ENCODE measurements at places on chromosomes 11 and 22.

GRCh38 chr11:120198787-120199469 is 11.9 kb upstream of the OAF start:
- no peak for DNase-seq

DNA sequence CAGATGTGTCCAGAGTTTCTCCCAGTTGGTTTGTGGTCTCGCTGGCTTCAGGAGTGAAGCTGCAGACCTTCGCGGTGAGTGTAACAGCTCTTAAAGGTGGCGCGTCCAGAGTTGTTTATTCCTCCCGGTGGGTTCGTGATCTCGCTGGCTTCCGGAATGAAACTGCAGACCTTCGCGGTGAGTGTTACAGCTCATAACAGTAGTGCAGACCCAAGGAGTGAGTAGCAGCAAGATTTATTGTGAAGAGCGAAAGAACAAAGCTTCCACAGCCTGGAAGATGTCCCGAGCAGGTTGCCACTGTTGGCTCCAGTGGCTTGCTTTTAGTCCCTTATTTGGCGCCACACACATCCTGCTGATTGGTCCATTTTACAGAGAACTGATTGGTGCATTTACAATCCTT is 1.8 kb upstream of the PGA3 start:
- no peak for DNase-seq

GRCh38 chr11:5042091-5042490 is 4.2 kb upstream of the OR52J3 start:
- DNase-seq, result no peak

GRCh38 chr11:128592454-128592853 is 5.1 kb upstream of the ETS1 start:
- no peak for DNase-seq

DNA sequence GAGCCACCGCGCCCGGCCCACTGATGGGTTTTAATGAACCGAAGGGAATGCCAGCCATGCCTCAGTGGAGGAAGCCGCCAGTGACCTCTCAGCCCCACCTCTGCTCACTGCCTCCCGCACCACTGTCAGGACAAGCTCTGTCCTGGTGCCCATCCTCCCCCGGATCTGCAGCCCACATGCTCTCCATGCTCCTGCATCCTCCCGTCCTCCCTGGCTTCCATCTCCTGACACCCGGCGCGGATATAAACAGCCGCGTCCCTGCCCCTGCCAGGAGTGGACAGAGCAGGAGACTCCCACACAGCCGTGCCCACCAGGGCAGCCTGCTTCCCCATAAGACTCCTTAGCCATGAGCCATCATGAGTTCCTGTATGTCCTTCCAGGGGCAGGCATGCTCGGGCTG is 26.9 kb downstream of the MACROD1 start:
- no peak for DNase-seq

DNA sequence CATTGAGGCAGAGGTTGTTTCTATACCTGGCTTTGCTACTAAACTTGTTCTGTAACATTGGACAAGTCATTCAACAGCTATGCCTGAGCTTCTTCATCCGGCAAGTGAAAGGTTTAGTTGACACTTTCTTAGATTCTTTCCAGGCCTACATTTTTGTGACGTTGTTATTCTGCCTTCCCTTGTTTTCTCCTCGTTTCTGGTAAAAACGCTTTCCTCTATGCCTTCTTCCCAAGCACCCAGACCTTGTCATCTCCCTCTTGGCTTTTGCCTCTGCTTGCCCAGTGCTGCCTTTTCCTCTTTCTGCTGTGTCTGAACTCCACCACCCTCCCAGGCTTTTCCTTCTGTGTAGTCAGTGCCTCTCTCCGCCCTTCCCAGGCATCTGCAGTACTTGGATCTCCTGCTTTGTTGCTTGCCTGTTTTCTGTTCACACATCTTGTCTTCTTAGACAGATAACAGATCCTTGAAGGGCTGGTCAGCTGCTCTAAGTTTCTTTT is 1.4 kb upstream of the AMOTL1 start:
- no peak for DNase-seq

DNA sequence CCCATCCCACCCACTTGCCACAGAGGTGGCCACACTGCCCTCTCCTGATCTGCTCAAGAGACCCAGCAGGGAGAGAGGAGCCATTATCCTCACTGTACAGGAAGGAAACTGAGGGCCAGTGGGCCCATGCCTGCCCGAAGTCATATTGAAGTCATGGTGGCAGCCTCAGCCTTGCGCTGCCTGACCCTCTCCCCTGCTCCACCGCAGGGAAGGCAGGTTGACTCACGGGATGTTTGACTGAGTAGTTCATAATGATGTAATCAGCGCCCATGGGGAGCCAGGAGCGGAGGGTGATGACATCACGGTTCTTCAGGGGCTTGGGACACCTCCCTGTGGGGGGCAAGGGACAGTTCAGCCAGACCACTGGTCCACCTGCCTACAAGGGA is 6.1 kb upstream of the ARAP1 start:
- DNase-seq, result no peak

GRCh38 chr22:49230194-49230577 is 597.5 kb downstream of the BRD1 start:
- DNase-seq, result no peak

- no peak for DNase-seq
Measured at GRCh38 chr11:128374026-128374425, 213.3 kb downstream of the ETS1 start.

- peak; percentile 57 for DNase-seq
Measured at GRCh38 chr11:119051440-119052162, 5.4 kb downstream of the HYOU1 start.

DNA sequence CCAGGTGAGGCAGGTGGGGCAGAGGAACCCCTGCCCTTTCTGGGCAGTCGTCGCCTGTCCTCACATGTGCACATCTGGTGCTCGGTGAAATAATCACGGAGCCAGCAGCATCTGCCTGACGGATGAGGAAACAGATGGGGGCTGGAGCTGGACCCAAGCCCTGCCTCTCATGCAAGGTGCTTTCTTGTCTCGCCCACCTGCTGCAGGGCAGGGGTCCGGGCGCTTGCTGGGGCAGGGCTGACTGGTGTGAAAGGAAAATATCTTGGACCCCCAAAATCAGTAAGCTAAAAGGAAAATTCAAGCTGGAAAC is 3.3 kb downstream of the ALDH3B2 start:
- no peak for DNase-seq

DNA sequence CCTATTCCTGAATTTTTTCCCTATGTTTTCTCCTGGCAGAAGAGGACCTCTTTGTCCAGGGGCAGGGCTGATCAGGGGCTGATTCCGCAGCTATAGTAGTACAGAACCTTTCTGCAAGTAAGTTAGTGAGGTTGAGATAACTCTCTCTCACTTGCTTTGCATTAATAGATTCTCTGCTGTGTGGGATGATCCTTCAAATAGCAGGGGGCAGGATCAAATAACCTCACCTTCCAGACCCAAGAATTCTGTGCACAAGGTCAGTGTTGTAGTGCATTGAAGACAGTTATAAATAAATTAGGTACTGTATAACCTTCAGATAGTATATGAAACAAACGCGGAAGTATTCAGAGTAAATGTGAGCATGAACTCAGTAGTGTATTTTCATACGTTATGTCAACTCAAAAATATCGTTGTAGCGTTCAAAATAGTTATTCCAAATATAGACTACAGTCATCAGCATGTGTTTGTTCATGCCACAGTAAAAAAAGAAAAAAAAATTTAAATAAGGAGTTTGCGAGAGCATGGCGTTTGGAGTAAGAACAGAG is 278 bp downstream of the MMP26 start:
- DNase-seq, result no peak

DNA sequence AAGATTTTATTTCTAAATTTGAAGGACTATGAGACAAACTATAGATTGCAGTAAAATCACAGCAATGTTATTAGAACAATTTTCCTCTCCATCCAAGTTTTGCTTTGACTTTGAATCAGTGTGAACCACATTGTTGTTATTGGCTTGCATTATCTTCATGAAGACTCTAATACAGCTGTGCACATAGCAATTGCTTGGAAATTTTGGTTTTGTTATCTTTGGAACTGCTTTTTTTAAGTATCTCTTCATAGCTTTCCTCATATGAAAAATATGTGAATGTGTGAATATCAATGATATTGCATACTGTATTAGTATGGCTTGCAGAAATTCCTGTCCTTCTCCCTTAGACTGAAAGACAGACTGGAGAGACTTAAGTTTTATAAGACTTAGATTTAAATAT is 666.6 kb downstream of the LUZP2 start:
- no peak for DNase-seq

GRCh38 chr22:40212121-40212520 is 34.4 kb downstream of the TNRC6B start:
- no peak for DNase-seq

- DNase-seq, result no peak
Measured at GRCh38 chr11:96781082-96781481, 391.3 kb downstream of the JRKL start.

GRCh38 chr11:80107415-80107814 is 666.6 kb upstream of the TENM4 start:
- DNase-seq, result no peak

DNA sequence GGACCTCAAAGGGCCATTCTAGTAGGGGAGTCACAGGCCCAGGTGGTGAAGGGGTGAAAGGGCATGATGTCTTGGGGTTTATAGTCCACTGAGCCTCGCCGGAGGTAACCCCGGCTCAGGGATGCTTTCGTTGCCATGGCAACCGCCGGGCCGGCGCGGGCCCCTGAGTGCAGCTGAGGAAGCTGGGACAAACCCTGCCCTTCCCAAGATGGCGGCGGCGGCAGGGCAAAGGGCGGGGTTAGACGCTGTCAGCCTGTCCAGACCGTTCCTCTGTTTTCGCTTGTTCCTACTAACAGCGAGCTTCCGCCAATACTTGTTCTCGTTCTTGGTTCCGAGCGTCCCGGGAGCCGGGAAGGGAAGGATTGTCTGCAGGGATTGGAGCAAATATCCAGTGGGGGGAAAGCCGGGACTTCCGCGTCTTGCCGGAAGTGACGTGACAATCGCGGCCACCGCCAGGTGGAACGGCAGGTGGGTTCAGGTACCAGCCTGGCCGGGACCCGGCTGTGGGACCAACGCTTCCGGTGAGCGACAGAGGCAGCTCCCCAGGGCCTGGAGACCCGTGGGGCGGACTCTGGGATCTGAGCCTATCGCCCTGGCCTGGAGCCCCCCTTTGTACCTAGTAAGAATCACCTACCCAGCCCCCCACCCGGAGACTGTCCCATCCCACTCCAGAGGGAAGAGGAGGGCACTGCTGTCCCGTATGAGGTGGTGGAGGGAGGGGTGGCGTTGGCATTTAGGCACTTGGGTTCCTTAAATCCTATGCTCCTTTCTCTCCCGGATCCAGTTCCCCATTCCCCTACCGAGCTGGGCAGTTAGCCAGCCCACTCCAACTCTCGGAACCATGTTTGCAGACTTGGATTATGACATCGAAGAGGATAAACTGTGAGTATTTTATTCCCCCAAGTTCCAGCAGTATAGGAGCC is at the start of gene PICK1:
PICK1 (plus strand) TSS at position 436 of the 923 bp plus-strand sequence; CDS start at position 842, 406 bp downstream.
- peak; percentile 68 for DNase-seq

DNA sequence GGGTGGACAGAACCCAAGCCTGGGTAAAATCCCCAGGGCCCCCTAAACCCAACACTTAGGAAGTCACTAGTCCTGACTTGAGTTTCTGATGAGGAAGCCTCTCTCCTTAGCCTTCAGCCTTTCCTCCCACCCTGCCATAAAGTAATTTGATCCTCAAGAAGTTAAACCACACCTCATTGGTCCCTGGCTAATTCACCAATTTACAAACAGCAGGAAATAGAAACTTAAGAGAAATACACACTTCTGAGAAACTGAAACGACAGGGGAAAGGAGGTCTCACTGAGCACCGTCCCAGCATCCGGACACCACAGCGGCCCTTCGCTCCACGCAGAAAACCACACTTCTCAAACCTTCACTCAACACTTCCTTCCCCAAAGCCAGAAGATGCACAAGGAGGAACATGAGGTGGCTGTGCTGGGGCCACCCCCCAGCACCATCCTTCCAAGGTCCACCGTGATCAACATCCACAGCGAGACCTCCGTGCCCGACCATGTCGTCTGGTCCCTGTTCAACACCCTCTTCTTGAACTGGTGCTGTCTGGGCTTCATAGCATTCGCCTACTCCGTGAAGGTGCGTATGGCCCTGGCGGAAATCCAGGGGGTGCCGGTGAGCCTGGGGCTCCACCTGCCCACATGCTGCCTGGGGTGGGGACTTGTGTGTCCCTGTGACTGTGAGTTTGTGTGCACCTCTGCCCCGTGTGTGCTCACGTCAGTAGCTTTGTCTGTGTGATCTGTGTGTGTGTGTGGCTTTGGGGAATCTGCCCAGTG is at the start of gene IFITM1:
IFITM1 (plus strand) TSS at position 254 of the 767 bp plus-strand sequence; CDS start at position 385, 131 bp downstream.
- DNase-seq, result peak; percentile 72

DNA sequence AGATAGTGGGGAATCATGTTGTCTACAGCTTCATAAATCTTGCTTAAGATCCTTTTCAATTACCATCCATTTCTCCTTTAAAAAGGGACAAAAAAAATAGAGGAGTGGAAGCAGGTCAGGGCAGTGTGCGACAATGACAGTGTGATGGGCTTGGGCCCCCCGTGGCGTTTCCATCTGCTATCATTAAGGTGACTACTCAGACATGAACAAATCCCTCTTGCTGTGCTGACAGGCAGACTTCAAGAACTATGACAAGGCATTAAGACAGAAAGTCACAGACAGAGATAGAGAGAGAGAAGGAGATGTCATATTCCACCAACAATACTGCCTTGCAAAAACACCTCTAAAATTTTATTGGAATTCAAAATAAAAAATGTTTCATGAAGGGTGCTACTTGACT is 263.2 kb downstream of the DCDC1 start:
- no peak for DNase-seq

DNA sequence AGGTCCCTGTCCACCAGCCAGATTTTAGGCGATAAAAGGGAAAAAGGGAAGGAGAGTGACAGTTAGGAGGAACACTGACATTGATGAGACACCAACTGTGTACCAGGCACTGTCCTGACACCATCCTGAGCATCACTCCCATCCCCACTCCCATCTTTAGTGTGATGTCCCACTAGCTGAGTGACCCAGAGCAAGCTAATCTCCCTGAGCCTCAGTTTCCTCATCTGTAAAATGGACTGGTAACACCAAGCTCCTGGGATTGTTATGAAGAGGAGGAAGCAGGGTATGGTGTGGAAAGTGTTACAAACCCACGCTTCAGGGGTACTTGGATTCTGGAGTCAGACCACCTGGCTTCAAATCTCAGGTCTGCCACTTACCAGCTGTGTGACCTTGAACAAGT is 8.5 kb upstream of the P2RY6 start:
- DNase-seq, result no peak

DNA sequence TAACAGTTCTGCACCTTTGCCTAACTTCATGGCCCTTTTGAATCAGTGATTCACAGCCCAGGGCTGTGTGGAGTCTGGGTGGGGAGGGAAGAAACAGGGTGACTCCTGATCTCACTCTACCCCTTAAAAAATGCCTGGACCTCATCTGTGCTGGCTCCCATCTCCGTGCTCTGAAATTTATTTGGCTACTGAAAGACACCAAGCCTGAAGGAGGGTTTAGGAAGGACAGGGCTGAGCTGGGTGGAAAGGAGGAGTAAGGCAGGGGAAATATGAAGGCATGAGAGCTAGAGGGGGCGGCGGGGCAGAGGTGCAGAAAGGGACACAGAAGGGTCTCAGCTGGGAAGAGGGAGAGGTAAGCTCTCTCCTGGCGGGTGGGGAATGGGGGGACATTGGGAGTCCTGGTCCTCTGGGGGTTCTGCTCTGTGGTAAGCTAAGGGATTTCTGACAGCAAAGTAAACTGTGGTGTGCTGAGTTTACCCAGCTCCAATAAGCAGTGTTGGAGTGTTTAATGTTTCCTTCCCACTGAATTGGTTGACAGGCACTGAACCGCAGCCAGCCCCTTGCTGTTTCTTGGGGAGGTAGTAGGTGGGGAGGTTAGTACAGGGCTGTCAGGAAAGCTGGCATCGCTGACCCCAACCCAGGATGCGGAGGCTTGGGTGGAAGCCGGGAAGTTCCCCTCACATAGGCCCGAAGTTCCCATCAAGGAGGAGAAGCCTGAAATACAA is 71.1 kb downstream of the RPUSD4 start:
- no peak for DNase-seq

- no peak for DNase-seq
Measured at GRCh38 chr22:22746963-22747933, 102.8 kb downstream of the GGTLC2 start.

Data from T-cell (primary cell).